ENCODE measurements at places on chromosomes 16 and 17.

DNA sequence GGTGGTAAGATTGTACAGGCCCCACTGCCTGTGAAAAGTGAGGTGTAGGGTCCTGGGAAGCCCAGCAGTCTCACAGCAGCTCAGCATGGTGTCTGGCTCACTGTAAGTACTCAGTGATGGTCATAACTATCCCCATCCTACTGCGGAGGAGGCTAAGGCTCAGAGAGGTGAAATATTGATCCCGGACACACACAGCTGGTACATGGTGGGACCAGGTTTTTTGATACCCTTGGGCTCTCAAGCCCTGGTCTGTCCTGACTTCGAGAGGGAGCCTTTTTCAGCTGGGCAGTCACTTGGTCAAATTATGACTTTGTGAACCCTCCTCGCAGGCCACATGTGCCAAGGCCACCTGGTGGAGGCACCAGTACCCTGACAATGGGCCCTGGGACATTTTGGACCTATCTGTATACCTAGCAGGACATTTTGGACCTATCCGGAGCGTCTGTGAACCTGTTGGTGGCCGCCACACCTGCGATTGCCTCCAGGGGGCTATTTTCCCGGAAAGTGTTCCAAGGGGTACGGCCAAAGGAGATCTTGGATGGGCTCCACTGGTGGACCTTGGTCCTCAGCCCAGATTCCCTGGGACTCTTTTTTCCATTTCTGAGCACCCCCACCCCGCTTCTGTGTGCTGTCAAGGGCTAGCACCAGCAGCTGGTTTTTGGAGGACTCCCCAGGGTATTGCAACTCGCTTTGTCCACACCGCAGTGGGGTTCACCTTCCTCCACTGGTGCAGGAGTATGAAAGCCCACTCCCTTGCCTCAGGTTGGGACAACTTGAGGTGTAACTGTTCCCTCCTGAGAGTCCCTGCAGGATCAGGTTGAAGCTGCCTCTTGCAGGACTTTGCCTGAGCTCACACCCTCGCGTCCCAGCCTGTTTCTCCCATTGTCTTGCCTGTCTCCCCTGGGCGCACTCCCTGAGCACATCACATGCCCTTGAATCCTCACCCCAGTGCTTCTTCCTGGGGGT, 83.6 kb upstream of the NKD1 start:
- DNase-seq = no peak

DNA sequence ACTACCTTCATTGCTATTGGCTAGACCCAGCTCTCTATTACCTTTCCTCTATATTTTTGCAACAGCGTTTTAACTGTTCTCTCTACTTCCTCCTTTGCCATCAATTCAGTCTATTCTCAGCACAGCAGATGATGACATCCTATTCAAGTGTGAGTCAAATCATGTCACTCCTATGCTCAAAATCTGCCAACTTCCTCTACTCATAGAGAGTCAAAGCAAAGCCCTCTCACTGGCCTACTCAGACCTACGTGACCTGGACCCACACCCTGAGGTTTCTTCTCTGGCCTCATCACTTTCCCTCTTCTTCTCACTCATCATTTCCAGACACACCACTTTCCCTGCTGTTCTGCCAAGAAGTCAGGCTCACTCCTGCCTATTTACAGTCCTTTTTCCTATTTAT, 289.0 kb upstream of the AXIN2 start:
- DNase-seq = no peak

- peak; percentile 80 for DNase-seq
Measured at GRCh38 chr17:56681561-56682266, 88.2 kb downstream of the NOG start.

DNA sequence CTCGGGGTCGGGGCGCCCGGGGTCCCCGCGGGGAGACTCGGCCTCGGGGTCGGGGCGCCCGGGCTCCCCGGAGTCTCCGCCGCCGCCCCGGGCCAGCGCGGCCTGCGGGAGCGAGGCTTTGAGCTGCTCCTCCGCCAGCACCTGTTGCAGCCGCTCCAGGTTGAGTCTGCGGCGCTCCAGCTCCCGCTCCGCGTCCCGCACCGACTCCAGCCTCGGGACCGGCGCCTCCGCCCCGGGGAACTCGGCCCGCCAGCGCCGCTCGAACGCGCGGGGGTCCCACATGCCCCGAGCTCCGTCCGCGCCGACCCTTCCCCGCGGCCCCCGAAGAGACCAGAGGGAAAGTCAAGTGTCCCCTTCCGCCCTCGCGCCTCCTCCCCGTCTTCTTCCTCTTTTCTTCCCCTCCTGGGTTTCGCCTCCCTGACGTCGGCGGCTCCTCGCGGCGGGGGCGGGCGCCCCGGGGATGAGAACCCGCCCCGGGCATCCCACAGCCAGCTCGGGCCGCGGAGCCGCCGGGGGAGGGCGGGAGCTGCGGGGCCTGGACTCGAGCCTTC, 40.8 kb upstream of the BHLHA9 start:
- peak; percentile 31 for DNase-seq

DNA sequence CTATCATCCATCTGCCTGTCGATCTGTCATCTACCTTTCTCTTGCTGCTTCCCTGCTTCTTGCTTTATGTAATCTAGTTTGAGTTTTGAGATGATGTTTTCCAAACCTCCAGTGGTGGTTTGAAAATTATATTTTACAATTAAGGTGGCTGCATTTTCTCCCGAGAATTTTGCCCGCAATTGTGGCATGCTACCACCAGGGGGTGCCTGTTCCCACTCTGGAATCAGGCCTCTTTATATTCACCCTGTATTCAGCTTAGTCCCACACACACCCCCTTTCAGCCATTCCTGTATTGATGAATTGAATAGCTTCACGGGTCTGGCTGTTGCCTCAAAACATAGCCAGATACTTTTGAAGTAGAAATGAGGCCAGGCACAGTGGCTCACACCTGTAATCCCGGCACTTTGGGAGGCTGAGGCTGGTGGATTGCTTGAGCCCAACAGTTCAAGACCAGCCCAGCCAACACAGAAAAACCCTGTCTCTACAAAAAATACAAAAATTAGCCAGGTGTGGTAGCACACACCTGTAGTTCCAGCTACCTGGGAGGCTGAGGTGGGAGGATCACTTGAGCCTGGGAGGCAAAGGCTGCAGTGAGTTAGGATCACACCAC, 3.2 kb downstream of the PRSS22 start:
- DNase-seq = no peak

GRCh38 chr16:68488554-68488953, 40.2 kb upstream of the SMPD3 start:
- no peak for DNase-seq

DNA sequence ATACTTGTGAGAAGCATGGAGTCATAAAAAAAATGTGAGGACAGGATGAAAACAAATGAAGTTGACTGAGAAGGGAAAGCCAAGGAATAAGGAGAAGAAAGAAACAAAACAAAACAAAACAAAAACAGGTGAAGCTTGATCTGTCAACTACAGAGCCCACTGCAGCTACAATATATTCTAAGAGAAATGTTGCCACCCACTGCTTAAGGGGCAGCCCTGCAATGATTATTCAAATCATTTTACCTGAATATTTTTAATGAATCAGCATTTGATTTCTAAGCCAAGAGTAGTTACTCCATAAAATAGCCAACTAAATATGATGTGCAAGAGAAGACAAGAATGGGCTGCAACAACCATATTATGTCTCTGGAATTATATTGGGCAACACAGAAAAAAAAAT, 252.0 kb upstream of the KIF2B start:
- no peak for DNase-seq
